GM19239 (cell line): ENCODE measurements at places on chromosomes 5 and 9.

GRCh38 chr5:33594006-33594405 lies 153.2 kb downstream of the TARS1 start:
- no peak for DNase-seq

- DNase-seq = no peak
Measured at GRCh38 chr9:132892400-132892799, 13.7 kb downstream of the SPACA9 start.

DNA sequence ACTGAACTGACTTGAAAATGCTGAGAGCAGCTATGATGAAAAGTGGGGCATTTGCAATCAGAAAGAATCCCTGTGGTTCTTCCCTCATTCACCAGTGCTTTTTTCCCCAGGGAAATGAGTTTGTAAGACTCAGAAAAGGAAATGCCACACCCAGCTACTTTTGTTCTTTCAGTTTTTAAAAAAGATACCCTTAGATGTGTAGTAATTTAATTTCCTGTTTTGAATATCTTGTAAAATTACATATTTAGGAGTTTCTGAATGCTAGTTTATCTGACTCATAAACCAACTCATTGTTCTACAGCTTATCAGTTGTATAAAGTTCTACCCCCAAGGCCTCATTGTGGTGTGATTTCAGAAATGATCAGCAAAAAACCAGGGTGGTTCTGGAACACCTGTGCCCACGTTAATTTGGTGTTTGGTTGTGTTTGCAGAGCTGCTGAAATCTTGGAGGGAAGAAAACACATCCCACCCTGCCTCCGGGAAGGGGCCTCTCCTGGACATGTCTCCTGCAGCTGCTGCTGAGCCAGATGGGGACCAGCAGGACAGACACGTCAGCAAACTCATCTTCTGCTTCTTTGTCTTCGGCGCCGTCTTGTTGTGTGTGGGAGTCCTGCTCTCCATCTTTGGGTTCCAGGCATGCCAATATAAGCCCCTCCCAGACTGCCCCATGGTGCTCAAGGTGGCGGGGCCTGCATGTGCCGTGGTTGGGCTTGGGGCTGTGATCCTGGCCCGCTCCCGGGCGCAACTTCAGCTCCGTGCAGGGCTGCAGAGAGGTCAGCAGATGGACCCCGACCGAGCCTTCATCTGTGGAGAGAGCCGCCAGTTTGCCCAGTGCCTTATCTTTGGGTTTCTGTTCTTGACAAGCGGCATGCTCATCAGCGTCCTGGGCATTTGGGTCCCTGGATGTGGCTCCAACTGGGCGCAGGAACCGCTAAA lies 2.8 kb downstream of the TMEM171 start:
- DNase-seq = no peak

GRCh38 chr5:61401726-61402125 lies 69.7 kb downstream of the ZSWIM6 start:
- no peak for DNase-seq

- DNase-seq = no peak
Measured at GRCh38 chr9:126165755-126166154, 160.9 kb upstream of the MVB12B start.

- DNase-seq = no peak
Measured at GRCh38 chr5:132464156-132464939, 26.2 kb downstream of the IRF1 start.

DNA sequence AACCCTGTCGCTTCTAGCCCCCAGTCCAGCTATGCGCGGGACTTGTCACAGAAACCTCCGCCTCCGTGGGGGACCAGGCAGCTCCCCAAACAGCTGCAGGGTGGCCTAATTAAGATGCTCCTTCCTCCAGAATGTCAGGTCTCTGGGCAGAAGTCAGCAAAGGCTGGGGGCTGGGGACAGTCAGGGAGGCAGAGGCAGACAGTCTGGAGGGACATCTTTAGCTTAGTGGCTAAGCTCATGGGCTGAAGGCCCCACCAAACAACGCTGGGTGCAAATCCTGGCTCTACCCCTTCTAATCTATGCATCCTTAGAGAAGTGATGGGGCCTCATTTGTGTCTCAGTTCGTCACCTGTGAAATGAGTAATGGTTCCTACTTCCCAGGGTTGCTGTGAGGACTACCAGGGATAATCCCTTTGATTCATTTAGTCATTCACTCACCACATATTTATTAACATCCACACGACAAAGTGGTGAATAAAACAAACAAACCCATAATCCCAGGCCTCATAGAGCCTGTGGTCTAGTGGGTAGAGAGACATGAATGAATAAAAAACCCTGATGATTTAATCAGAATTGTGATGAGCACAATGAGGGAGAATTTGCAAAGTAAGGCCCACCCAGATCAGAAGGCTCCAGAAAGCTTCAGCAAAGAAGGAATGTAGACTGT lies 20.2 kb upstream of the MED27 start:
- DNase-seq = no peak

GRCh38 chr9:98280574-98280973 lies 25.1 kb upstream of the TBC1D2 start:
- DNase-seq = no peak

DNA sequence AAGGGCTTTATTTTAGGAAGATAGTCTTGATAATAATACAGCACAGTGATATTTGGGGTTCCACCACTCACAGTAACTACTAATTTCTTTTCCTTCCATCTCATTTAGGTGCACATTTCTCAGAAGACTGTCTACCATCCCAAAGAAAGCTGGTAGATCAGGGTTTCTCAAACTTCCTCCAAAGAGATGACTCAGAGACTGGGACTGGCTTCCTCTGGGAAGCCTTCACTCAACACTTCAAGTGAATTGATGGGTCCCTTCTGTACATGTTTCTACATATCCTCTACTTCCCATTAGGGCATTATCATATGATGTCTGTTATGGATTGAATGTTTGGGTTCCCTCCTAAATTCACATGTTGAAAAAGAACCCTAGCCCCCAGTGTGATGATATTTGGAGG lies 138.5 kb downstream of the SPOCK1 start:
- no peak for DNase-seq

DNA sequence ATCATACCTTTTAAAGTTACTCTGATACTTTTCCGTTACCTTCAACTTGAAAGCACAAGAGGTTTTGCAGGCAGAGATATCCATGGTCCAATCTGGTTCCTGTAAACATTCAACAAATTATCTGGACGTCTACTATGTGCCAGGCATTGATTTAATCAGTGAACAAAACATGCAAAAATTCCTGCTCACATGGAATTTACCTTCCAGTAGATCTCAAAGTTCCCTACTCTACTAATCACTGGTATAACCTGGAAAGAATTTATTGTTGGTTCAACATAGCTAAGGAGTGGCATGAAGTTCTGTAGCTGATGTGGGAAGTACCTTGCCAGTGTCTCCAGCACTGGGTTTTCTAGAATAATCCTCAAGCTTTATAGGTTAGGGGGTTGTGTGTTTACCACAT lies 9.8 kb downstream of the OCLN start:
- no peak for DNase-seq

GRCh38 chr9:99807956-99808355 lies 13.7 kb upstream of the NR4A3 start:
- DNase-seq = no peak

DNA sequence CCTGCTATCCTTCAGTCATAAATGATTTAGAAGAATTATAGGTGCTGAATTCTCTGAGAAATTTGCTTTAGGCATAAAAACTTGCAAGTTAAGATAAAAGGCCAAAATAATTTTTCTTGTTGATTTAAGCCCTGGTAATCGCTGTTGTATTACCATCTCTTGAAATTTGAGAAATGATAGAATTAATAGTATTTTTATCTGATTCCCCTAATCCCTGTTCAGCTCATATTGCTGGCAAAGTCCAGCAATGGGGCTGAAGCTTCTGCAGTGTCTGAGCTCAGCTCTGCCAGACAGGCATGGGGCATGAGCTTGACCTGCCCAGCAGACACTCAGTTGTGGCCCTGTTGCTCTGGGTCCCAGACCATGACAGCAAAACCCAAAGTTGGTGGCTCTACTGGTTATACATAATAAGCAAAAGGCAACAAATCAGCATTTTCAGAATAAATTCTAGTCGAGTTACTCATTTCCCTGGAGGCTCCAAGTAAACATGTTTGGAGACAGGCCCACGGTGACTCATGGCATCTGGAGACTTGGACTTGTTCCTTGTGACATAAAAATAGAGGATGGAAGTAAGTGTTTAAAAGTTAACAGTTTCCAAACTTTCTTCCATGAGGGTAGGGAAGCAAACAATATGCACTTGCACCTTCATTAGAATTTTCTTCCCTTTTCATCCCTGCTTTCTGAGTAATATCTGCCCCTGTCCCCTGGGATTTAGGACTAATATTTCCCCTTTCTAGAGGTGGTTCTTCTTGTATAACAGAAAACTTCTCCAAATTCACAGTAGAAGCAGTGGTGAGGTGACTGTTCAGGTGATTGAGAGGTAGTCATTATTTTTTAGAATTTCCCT lies 60.2 kb upstream of the SLC2A8 start:
- DNase-seq = no peak

- no peak for DNase-seq
Measured at GRCh38 chr5:108521841-108522506, 140.1 kb upstream of the FBXL17 start.

DNA sequence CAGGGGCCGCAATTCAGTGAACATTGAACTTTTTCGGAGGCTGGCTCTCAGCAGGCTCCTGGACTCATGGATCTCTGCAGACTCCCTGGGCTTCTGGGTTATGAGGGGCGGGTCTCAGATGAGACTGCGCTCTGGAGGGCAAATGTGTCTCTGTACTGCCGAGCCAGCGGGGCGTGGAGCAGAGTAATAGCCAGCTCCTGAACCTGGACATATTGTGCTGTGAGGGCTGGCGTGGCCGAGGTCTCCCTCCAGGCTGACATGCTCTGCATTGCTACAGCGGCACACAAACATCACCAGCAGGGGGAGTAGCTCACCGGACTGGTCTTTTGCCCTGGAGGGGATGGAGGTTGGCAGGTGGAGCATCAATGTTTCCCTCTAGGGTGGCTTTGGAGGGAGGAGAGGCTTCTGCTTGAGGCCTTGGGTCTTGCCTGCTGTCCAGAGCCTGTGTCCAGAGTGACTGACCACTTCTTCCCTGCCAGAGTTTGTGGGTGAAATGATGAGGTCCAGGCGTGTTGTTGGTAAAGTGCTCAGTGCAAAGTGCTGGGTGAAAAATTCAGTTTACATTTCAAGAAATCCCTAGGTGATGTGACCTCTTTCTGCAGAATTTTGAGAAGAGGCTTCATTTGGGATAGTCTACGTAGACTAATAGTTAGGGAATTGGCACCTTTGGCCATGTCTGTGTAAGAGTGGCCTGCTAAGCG lies 10.9 kb upstream of the GADD45G start:
- DNase-seq = peak; percentile 46

GRCh38 chr5:109945723-109946480 lies 256.2 kb downstream of the MAN2A1 start:
- no peak for DNase-seq

DNA sequence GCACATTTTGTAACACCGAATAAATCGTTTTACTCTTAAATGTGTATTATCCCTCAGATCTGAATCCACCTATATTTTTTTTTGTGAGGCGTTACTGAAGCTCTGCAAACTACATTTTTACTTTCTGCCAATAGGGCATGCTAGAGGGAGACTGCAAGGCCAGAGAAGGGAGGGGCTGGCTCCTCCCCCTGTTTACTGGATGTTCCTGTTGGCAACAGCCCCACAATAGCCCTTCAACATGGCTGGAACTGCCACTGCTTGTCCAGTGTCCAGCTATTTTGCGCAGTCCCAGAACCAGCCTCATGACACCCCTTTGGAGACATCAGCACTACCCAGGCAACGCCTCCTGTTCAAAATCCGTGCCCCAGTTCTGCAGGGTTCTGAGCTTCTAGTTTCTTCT lies 85.4 kb upstream of the MIER3 start:
- no peak for DNase-seq

- no peak for DNase-seq
Measured at GRCh38 chr5:168327994-168328393, 36.5 kb downstream of the WWC1 start.

- DNase-seq = no peak
Measured at GRCh38 chr5:144017119-144017518, 153.3 kb downstream of the YIPF5 start.

- no peak for DNase-seq
Measured at GRCh38 chr5:153863951-153864350, 174.8 kb downstream of the FAM114A2 start.

GRCh38 chr5:134188092-134188491 lies 11.3 kb upstream of the SKP1 start:
- DNase-seq = no peak

DNA sequence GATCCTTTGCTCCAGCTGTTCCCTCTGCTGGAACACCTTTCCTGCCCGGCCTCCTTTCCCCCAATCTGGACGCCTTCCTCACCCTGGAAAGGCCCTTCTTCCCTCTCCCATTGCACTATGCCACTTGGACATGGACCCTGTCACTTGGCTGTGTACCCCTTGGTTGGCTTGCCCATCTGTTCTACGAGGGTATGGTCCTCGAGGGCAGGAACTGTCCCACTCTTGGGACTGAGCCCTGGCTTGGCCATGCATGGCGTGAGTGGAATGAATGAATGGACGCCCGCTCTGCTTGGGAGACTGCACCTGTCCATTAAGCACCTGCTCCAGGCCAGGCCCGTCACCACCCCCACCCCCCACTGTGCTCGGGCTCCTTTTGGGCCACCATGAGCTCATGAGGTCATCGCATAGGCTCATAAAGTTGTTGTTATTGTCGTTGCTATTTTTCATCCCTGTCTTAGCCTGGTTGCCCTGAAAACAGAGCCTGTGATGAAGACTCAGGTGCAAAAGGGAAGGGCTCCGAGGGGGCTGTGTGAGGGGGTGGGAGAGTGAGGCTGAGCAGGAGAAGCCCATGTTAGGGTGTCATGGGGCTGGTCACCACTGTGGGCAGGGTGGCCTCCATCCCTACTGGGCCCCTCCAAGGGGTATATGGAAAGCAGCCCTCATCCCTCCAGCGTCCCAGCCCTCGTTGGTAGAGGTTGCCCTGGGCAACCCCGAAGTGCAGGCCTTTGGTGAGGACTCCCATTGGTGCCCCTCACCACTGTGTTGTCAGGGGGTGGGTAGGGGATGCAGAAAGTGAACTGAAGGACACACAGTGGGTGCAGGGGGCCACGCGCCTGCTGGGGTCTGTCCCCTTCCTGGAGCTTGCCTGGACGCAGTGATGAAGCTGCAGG lies 57.2 kb upstream of the IER5L start:
- no peak for DNase-seq

DNA sequence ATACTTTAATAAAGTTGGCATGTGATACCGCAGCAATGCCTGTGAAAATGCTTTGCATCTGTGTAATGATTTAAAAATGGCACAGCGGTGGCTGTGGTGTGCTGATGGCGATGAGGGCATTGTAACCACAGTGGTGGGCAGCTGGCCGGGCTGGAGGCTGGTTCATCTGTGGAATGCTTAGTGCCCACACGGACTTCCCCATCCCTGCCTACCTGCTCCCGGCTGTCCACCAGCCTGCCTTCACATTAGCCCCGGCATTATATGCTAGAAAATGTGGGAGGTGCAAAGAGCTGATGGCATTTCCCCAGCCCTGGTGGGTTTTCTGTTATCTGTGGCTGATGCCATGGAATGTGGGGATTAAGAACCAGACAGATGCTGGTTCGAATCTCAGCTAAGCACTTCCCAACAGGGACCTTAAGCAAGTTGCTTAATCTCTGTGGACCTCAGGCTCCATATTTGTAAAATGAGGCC lies 2.9 kb upstream of the NDST1 start:
- DNase-seq = no peak

GRCh38 chr5:148228392-148228984 lies 9.8 kb upstream of the MARCOL start:
- DNase-seq = no peak

- DNase-seq = no peak
Measured at GRCh38 chr5:80318212-80318611, 1.6 kb upstream of the SPZ1 start.
